Transverse colon (tissue), 4 donors: ENCODE measurements at places on chromosomes 7 and 10. TPM values are rescaled to one million over a fixed set of nuclear protein-coding genes. Genes with fewer than 3 reads are reported as not detected.

DNA sequence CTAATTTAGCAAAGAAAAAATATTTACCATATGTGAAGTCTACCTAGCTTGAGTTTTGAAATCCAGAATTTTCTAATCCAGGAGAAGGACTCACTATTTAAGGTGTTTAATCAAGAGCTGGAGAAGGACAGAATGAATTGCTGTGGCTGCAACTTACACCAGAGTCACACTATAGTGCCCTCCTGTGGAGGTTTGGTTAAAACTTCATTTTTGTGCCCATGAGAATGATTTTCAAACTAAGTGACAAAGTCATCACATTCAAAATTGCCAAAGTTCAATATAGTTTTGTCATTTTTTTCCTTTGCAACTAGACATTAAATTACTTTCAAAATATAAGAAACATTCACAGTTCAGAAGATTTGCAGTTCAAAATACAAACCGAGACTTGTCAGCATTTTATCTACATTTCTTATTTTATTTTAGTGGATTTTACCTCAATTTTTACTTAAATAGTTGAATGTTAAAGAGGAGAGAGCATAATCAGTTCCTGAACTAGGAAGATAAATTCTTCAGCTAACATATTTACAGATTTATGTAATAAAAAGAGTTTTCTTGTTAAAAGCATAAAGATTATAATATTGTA is 70.7 kb downstream of the CABCOCO1 start:
- no peak overlapping the region for H3K4me3 ChIP-seq
- no peaks in the 10 kb centered on the region for H3K36me3 ChIP-seq
- H3K27me3 ChIP-seq, result no peaks in the 10 kb centered on the region
- H3K27ac ChIP-seq, result no peak overlapping the region
- no peak for DNase-seq
- no peaks in the 10 kb centered on the region for H3K4me1 ChIP-seq

DNA sequence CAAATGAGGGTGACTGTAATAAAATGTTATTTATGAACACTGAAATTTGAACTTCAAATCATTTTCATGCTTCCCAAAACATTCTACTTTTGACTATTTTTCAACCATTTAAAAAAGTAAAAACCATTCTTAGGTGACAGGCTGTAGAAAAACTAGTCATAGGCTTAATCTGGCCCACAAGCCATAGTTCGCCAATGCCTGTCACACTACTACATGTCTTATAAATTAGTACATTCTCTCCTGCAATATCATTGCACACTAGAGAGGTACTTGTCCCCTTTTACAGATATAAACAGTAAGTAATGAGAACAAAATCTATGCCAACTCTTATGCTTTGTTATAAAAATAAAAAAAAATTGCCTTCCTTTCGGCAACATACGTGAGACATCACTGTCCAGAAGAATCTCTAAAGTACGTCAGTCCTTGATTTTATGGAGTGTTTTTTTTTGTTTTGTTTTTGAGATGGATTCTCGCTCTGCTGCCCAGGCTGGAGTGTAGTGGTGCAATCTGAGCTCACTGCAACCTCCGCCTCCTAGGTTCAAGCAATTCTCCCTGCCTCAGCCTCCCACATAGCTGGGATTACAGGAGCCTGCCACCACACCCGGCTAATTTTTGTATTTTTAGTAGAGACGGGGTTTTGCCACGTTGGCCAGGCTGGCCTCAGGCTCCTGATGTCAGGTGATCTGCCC is 23.2 kb downstream of the UPF2 start:
- peaks cover 17% of the 10 kb centered on the region for H3K4me1 ChIP-seq
- no peak overlapping the region for H3K4me3 ChIP-seq
- no peaks in the 10 kb centered on the region for H3K36me3 ChIP-seq
- no peaks in the 10 kb centered on the region for H3K27me3 ChIP-seq
- no peak for DNase-seq

- H3K27me3 ChIP-seq, result no peaks in the 10 kb centered on the region
- peak overlapping the region; percentile 31 for H3K27ac ChIP-seq
- no peak for DNase-seq
Observed at GRCh38 chr7:81846398-81846797, 76.6 kb upstream of the HGF start.

GRCh38 chr10:4217653-4218052 is 432.6 kb upstream of the KLF6 start:
- peak overlapping the region; percentile 77 for H3K27ac ChIP-seq
- H3K4me1 ChIP-seq, result peaks cover 32% of the 10 kb centered on the region
- H3K36me3 ChIP-seq, result no peaks in the 10 kb centered on the region
- H3K4me3 ChIP-seq, result no peak overlapping the region
- peak; percentile 28 for DNase-seq

DNA sequence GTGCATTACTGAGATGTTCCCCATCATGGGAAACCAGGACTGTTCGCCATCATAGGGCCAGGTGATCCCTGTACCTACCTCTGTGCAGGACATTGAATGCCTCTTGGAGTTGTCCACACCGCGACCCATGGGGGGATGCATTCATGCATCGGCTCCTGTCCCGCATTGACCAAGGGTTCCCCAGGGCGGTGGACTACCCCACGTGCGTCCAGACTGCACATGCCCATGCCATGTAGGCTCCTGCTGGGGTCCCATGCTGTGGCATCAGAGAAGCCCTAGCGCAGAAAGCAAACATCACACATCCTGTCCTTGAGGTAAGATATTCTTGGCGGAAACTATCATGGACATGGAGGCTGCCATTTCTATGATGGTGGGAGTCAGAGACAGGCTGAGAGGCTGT is 121.6 kb upstream of the UNC5B start:
- H3K4me3 ChIP-seq, result no peak overlapping the region
- DNase-seq, result no peak
- no peak overlapping the region for H3K27ac ChIP-seq
- no peaks in the 10 kb centered on the region for H3K4me1 ChIP-seq
- no peaks in the 10 kb centered on the region for H3K27me3 ChIP-seq

GRCh38 chr7:150404172-150404804 is 25.2 kb downstream of the ZNF775 start:
- H3K4me3 ChIP-seq, result peak overlapping the region; percentile 52
- no peaks in the 10 kb centered on the region for H3K36me3 ChIP-seq
- H3K27ac ChIP-seq, result peak overlapping the region; percentile 95
- DNase-seq, result peak; percentile 15

SGCE gene
- total RNA-seq, result 39.7 TPM

STOX1 gene
- total RNA-seq, result 0.40 TPM

DNA sequence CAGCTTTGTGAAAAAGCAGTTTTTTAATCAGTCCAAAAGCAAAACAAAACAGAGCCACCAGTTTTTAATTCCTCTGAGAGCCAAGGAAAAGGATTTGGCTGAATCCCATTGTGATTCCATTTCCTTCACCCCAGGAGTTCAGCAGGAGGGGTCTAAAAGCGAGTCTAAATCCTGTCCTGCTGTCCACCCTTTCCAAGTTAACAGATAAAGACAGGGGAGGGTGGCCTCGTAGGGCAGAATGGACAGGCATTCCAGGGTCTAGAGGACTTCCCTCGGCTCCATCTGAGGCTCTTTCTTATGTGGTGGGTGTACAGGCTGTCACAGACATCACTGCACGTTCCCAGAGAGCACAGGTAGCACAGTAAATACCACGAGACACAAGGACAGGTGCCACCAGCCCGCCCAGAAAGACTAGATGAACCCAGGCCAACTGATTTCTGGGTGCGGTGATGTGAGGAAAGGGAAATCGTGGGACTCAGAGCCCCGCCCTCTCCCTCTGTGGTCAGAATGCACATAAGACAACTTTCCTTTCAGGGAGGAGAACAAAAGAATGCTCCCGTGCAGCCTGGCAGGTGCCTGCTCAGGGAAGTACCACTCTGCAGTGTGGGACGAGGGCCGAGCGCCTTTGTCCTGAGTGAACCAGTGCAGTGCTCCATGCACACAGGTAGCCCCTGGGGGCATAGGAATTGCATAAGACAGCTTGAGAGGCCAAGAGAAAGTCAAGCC is 119.7 kb downstream of the ABLIM1 start:
- no peaks in the 10 kb centered on the region for H3K36me3 ChIP-seq
- no peaks in the 10 kb centered on the region for H3K27me3 ChIP-seq
- no peak overlapping the region for H3K4me3 ChIP-seq
- H3K27ac ChIP-seq, result peak overlapping the region; percentile 67

GRCh38 chr7:151597541-151598444 is 78.1 kb upstream of the RHEB start:
- H3K4me3 ChIP-seq, result no peak overlapping the region
- H3K27ac ChIP-seq, result no peak overlapping the region
- peaks cover 12% of the 10 kb centered on the region for H3K4me1 ChIP-seq

SH2D4B gene
- total RNA-seq, result not detected

ITIH5 gene
- total RNA-seq, result 13.2 TPM

DNA sequence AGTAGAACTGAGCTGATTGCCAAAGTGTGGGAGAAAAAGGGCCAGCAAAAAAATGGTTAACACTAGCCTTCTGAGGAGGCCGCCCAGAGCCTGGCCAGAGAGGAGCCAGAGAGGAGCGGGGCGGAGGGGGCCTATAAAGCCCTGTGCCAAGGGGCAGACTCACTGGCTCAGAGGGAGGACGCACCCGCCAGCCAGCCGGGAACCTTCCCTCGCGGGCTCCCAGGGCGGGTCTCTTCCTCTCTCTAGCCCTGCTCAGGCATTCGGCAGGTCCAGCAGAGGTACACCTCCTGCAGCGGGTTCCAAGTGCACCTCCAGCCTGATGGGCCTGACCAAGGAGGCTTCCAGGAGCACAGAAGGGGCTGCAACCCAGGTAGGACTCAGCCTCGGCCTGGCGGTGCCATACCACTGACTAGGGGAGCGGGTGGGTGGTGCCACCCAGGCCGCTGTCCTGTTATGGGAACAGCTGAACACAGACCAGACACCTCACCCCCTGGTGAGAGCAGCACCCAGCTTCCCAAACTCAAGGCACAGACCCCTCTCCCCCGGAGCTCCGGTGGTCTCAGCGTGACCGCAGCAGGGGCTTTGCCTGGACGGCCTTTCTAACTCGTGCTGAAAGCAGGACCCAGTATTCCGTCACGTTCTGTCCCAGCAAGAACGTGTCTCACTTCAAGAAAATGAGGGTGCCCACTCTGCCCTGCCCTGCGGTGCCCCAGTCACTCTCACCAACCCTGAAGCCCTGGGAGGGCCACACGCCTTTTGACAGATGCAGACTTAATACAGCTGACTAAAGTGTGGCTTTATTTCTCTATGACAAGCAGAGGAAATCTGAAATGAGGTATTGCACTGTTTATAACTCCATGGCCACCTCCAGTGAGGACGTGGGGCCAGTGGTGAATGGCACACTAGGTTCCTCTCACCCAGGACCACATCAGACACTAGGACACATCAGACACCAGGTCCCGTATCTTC is at the start of gene GPER1:
Gene GPER1, plus strand, starts transcription at position 162 of the 969 bp plus-strand sequence. CDS start 3,616 bp downstream, outside the sequence.
- peak; percentile 86 for DNase-seq
- H3K4me1 ChIP-seq, result peaks cover 6% of the 10 kb centered on the region
- H3K4me3 ChIP-seq, result peak within 1 kb of the TSS; percentile 27
- H3K27me3 ChIP-seq, result no peaks in the 10 kb centered on the region
- peak within 1 kb of the TSS; percentile 74 for H3K27ac ChIP-seq
- no peaks in the 10 kb centered on the region for H3K36me3 ChIP-seq

DNA sequence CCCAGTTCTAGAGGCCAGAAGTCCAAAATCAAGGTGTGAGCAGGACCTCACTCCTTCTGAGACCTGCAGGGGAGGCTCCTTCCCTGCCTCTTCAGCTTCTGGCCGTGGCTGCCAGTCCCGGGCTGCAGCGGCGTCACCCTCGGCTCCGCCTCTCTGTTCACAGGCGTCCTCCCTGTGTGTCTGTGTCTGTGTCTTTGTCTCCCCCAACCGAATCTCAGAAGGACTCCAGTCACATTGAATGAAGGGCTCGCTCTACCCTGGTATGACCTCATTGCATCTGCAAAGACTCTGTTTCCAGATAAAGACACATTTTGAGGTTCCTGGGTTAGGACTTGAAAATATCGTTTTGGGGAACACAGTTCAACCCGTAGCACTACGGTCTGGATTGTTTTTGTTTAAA is 33.1 kb upstream of the GALNT11 start:
- no peaks in the 10 kb centered on the region for H3K4me1 ChIP-seq
- no peak overlapping the region for H3K27ac ChIP-seq
- no peaks in the 10 kb centered on the region for H3K36me3 ChIP-seq
- peaks cover 47% of the 10 kb centered on the region for H3K27me3 ChIP-seq
- DNase-seq, result peak; percentile 39
- no peak overlapping the region for H3K4me3 ChIP-seq

AS3MT gene
- 2.9 TPM for total RNA-seq

DNA sequence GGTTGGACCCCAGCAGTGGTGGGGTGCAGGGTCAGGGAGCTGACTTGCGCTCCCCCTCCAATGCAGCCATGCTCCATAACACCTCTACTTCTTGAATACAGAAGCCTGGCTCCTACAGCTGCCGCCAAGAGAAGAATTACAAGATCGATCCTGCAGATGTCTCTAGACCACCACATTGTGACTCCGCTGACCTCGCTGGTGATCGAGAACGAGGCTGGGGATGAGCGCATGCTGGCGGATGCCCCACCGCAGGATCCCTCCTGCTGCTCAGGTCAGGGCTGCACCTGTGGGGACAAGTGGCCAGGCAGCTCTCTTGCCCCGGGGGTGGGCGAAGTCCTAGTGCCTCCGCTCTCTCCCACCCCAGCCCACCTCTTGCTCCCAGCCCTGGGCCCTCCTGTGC is 31.7 kb downstream of the ITIH2 start:
- DNase-seq, result no peak
- no peak overlapping the region for H3K27ac ChIP-seq
- no peaks in the 10 kb centered on the region for H3K36me3 ChIP-seq
- no peak overlapping the region for H3K4me3 ChIP-seq
- H3K4me1 ChIP-seq, result no peaks in the 10 kb centered on the region

HYAL4 gene
- not detected for total RNA-seq

- peak; percentile 18 for DNase-seq
- no peaks in the 10 kb centered on the region for H3K36me3 ChIP-seq
- H3K27me3 ChIP-seq, result no peaks in the 10 kb centered on the region
- no peak overlapping the region for H3K4me3 ChIP-seq
- no peaks in the 10 kb centered on the region for H3K4me1 ChIP-seq
Observed at GRCh38 chr10:123398180-123398591, 244.0 kb downstream of the BUB3 start.

MSMB gene
- total RNA-seq, result not detected

SLC13A4 gene
- total RNA-seq, result 3.0 TPM

CALML3 gene
- not detected for total RNA-seq

DNA sequence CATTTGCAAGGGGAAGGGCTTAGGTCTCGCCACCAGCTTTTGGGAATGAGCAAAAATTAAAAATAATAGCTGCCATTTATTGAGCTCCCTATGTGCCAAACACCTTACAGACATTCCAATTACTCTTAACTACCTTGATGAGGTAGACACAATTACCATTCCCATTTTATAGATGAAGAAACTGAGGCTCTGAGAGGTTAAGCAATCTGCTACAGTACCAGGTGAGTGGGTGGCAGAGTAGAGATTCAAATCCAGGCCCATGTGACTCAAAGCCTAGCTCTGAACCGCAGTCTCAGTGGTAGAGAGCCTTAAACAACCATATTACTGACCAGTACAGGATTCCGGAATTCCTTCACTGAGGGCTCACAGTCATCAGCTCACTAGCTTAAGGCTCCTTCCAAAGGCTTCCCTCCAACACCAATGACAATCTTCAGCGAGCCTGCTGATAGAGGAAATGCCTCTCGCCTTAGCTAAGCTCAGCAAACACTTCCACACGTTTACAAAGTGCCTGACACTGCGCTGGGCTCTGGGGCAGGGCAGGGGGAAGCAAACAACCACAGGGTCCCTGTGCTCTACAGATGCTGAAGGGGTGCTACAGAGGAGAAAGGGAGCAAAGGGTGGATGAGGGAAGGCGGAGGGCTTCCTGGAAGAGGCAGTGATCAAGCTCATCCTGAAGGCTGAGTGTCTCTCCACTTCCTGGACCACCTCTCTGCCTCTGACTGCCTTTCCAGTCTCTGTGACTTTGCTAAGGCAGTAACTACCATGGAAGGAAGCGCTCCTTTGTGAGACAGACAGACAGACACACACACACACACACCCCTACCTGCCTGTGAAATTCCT is 7.4 kb downstream of the LRRC20 start:
- H3K4me1 ChIP-seq, result no peaks in the 10 kb centered on the region
- no peak overlapping the region for H3K4me3 ChIP-seq
- DNase-seq, result no peak
- no peaks in the 10 kb centered on the region for H3K36me3 ChIP-seq
